Activated naive CD4-positive, alpha-beta T cell treated with Interleukin-2 at 50 U/mL for 16 hours (primary cell): ENCODE measurements at places on chromosomes 12 and 14.

GRCh38 chr12:102964872-102965271 is 7.4 kb downstream of the ASCL1 start:
- DNase-seq: no peak

DNA sequence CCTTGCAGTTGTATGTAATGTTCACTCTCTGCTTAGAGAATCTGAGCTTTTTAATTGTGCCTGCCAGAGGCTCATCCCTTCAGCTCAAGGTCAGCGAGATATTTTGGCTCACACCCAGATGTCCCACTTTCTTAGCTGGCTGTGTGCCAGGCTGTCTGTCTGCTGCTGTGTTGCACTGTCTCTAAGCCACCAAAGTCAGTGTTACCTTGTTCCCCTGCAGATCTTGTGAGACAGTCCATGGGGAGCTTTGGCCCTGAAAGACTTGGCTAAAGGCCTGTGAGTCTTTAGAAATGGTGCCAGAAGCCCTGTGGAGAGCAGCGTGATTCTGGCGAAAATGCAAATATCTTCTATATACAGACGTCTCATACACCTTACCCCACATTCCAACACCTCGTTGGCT is 293.7 kb downstream of the TTC6 start:
- DNase-seq: no peak

DNA sequence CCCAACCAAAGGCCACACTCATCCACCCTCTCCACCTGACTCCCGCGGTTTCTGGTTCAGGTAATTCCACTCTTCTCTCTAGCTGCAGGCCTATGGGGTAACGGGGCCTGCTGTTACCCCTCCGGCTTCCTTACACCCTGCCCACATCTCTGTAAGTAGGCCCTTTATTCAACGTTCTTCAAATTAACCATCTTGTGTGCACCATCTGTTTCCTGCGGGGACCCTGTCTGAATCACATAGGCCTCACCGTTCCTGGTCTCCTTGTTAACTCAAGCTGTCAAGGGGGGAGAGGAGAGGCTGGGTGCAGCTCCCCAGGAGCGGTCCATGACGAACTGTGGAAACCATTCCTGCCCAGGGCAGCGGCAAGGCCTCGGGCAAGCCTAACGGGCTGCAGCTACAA is 9.3 kb upstream of the DLK1 start:
- no peak for DNase-seq

DNA sequence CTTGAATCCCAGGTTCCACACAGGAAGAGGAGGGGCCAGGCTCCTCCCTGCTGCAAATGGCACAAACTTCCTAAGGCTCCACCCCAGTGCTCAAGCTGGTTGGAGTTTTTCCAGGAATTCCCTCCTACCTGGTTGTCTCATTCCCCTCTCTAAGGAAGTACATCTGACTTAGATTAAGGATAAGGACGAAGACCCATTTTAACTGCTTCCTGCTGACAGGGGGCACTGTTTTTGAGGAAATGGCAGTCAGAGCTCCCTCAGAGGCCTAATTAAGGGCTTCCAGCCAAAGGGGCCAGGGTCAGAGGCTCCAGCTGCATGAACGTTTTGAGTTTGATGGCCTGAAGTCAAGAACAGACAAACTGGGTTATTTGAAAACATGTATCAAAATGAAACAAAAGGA is 1084.7 kb downstream of the SLC6A15 start:
- DNase-seq: no peak

GRCh38 chr12:1594261-1595025 is at the start of gene FBXL14:
Gene FBXL14 (minus strand): TSS chr12:1594581. CDS start chr12:1594066, 515 bp downstream.
- peak; percentile 92 for DNase-seq

DNA sequence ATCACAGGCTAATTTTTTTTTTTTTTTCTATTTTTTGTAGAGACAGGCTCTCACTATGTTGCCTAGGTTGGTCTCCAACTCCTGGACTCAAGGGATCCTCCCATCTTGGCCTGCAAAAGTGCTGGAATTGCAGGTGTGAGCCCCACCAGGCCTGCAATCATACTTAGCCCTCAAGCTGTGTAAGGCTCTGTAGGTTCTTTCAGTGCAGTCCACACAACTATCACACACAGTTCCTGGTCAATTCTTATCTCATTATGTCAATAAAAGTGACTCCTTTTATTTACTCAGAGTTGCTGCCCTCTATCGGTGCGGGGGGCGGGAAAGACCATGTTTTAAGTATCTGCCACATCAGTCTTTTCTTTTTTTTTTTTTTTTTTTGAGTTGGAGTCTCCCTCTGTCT is 29.0 kb downstream of the SLC2A3 start:
- DNase-seq: no peak

DNA sequence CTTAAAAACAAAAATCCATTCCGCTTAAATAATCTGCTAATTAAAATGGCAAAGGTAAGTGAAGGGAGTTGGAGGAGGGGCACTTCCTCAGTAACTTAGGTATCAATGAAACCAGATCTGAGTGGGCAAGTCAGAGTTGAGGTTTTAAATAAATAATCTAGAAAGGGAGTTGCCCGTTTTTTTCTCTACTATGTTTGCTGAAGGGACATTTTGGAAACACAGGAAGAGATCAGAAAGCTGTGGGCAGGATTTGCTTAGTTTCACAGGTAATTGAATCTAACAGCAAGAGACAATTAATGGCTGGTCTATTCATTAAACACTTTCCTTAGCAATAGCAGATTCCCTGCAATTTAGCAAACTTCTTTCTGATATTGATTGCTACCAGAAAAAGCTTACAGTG is 186.0 kb upstream of the ABCD2 start:
- DNase-seq: no peak

GRCh38 chr12:67355428-67356379 is 86.5 kb downstream of the CAND1 start:
- peak; percentile 5 for DNase-seq

- no peak for DNase-seq
These were observed 88.4 kb downstream of the TMCC3 start for GRCh38 chr12:94561943-94562411.

DNA sequence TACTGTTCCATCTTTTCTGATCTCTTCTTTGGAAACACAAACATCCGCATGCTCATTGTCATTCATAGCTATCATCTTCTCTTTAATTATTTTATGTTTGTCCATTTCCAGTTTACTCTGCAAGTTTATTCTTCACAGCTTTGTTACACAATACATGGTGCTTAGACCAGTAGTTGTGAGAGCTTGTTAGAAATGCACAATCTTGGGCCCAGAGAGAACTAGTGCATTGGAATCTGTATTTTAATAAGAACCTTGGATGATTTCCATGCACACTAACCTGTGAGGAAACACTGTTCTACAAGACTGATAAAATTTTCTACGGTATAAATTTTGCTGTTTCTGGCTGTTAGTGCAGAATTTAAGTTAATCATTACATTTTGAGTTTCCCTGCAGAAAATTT is 59.3 kb upstream of the SLC2A13 start:
- no peak for DNase-seq

DNA sequence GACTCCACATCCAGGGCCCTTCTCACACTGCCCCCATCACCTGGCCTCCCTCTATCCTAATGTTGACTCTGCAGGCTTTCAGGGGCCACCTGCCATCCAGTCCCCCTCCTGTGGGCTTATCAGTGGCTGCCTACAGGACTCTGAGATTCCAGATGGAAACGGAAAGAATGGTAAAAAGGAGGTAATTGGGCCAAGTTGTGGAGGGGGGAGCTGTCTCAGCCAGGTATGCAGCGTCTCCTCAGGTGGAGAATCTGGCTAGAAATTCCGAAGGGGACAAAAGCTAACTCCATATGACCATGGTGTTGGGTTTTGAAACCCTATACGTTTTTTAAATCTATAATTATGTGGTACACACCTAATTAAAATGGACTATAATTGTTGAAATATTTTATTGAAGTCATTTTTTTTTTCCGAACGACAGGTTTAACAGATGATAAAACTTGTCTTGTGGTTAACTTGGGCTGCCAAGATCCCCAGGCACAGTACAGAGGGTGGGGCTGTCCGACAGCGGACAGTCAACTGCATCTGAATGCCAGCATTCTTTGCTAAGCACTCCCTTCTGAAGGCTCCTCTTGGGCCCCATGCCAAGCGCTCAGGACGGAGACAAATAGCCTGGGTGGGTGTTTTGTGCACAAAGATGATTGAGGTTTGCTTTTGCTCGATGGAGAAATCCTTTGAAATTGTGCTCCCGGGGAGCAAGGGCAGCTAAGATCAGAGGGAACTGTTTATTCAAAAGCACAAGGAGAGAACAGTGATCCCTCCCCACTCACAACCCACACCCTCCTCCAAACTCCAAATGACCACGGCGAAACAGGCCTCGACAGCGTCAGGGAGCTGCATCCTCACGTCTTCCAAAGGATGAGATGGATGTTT is 365.6 kb downstream of the BCL11B start:
- no peak for DNase-seq

DNA sequence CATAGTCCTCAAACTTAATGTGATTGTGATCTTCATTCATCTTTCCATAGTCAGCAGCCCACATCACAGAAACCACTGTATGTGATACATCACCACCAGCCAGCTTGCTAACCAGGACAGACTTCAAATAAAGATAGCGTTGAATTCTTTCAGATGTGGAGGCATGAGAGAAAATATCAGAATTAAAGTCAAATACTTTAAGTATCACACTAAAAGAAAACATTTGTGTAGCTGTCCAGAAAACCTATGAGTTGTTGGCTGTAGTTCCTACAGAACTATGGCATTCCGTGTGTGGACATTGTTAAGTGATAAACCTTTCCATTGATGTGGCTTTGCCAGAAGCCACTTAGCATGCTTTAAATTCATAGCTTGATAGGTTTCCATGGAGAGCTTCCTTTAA is 105.1 kb downstream of the LLPH start:
- no peak for DNase-seq

GRCh38 chr14:97408503-97408902 is 611.3 kb downstream of the VRK1 start:
- DNase-seq: no peak

DNA sequence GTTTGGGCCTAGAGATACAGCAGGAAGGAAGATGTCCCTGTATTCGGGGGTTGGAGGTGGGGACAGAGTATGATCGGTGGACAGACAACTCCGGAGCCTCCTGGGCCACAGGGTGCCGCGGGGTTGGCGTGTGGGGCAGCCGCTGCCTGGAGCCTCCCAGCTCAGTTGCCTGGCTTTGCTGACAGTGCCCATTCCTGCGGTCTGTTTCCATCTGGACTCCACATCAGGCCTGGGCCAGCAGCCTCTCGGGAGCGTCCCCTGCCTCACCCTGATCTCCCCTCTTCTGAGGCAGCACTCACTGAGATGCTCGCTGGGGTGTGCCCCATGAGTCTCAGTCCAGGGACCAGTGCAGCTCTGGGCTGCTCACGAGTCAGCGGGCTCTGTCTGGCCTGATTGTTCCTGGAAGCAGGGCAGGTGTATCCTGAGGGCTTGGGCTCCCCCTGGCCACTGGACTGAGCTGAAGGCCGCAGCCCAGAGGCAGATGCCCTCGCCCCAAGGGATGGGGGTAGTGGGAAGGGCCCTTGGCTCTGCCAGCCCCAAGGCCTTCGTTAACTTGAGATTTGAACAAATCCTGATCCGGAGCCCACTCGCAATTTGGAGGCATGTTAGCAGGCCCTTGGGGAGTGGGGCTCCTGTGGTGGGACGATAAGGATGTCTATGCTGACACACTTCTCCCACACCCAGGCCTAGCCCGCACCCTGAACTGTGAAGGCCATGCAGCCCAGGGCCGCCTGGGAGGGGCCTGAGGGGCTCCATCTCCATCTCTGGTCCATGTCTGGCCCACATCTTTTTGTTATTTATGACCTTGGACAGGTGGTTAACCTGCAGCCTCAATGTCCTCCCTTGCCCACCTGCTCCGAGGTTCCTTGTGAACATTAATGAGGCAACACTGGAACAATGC is 7.5 kb downstream of the HIP1R start:
- DNase-seq: no peak

- no peak for DNase-seq
These were observed 5.5 kb downstream of the TAS2R19 start for GRCh38 chr12:11016937-11017336.

GRCh38 chr12:57896434-57897201 is 44.7 kb upstream of the ATP23 start:
- DNase-seq: no peak

DNA sequence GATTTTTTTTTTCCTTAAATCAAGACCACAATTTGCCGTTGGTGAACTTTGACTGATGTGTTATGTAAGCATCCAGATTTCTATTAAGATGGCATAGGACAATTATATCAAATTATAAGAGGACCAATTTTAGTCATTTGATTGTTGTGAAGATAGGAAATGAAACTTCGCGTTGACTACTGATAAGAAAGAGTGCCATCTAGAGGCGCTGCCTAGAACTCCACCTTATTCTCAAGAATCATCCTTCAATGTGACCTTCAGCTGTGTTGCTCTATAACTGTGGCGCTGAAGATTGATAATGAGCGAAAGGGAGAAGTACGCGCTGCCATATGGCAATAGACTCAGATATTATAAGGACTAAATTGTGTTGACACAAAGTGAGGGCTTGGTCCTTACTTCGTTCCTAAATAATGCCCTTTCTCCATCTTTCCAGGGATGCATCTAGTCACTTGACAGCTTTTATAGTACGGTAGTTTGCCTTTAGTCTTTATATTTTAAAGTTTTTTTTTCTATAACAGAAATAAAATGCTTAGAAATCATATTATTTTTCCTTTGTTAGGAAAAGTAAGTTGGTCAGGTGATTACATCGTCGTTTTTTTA is 350.8 kb upstream of the STXBP6 start:
- DNase-seq: peak; percentile 3

DNA sequence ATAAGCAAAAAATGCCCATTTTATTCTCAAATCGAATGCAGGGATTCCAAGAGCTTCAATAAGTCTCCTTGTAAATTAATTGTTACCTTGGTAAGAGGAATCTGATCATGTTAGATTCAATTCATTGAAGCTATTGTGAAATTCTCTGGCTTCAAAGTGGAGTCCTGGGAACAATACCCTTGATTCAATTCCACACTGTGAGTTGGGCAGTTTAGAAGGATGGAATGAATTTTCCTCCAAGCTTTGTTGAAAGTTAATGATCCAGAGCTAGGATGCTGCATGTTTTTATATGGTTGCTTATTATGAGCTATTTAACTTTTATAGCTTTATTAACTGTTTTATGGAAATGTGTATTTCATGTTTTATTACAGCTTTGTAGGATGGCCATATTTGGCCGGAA is 89.9 kb upstream of the IGF1 start:
- no peak for DNase-seq

DNA sequence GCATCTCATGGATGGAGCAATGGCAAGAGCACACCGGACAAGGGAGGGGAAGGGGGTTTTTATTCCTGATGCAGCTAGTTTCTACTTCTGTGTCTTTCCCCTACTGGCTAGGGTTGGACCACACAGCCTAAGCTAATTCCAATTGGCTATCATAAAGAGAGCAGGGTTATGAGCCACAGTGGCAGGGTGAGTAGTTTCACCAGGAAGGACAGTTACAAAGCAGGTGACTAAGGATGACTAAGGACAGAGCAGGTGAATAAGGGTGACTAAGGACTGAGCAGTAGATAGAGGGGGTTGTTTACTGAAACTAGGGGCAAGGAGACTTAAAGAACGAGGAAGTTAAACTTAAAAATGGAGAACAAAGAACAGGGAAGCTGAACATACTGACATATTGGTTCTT is 321.4 kb upstream of the SEL1L start:
- no peak for DNase-seq

DNA sequence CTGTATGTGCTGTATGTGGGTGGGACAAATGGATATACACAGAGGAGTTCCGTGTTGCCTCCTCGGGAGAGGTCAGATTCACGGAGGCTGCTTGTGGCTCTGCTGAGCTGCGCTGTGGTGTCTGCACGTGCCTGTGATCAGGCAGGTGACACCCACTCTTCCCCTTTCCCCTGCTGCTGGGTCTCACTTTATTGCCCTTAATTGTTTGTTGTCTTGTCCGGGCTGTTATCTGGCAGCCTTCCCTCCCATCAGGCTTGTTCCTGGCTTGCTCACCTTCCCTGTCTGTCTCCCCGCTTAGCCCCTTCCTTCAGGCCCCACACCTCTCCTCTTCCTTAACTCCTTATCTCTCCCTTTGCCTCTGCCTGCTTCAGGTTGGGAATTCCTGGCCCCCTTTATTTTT is 13.5 kb downstream of the WNT5B start:
- DNase-seq: no peak
